CD4-positive, alpha-beta memory T cell (primary cell): ENCODE measurements at places on chromosomes 2 and 18.

DNA sequence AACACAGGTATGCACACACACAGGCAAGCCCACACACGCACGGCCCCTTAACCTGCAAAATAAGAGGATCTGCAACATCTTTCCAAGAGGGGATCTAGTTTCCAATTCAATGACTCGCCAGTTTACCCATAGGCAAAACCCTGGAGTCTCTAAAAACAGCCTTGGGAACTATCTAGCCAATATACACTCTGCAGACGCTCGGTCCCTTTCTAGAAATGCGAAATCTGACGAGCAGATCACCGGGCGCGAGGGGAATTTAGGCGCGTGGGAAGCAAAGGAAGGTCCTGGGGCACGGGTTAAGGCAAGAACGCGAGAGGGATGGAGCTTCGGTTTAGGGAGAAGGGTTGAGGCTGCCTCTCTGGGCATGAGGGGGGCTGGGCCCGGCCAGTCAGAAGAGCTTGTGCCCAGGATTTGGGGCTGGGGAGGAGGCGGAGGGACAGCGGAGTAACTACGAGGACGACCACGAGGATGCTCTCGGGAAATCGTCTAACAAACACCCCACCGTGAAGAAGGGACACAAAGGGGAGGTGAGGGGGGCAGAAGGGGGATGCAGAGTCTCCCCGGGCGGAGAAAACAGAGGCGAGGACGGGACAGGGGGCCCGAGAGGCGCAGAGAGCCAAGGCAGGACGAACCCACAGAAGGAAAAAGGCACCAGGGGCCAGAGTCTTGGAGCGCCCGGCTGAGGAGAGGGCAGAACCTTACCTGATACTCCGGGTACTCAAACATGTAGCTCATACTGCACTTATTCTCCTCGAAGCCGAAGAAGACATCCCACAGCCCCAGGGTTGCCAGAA, 542 bp downstream of the PGAP1 start:
- peak; percentile 15 for DNase-seq

- DNase-seq = peak; percentile 38
Observed at GRCh38 chr2:49973917-49974368, 819.6 kb upstream of the FSHR start.

DNA sequence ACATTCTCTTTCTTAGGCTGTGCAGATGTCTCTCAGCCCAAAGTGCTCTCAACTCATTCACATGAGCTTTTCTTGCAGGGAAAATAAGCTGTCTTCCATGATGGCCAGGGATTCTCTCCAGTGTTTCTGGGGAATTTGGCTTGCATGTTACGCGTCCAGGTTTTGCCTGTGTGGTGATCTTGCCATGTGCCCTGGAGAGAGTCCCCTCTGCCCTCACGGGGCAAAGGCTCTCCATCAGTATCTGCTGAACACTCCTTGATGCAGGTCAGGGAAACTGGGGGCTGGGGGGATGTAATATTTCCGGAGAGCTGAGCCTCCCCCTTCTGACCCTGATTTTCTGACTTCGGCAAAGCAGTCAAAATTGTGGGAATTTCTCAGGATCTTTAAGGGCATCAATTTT, 87.6 kb downstream of the ACKR3 start:
- no peak for DNase-seq

DNA sequence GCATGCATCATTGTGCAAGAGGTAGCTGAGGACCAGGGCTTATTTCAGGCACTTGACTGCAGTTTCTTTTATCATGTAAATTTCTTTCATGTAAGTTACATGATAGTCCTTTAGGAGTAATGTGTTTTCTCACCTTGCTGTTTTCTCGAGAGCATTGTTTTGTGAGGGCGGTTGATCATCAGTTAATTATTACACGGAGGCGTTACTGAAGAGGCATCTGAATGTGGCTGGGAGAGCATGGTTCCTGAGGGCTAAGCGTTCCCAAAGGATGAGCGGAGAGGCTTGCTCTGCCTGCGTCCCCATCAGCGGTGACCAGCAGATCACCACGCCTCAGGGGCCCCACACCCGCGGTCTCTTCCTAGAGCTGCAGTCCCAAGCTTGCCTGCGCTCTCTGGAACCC, 156.1 kb upstream of the NFATC1 start:
- no peak for DNase-seq

GRCh38 chr2:182666674-182667314, 49.3 kb upstream of the DNAJC10 start:
- peak; percentile 18 for DNase-seq

DNA sequence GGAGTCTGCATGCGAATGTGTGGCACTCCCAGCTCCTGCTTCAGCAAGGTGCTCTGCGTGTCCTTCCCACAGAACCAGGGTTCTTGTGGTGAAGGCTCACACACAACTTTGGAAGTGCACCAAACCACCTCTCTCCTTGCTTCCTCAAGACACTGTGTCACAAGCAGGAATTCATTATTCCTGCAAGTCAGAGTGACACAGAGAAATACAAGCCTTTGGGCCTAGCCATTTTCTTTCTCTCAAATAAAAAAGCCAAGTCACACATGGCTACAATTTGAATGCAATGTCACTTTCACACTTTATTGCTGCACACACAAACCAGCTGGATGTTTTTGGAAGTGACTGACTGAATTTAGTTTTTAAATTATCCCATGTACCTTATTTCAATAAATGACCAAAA, 30.1 kb upstream of the THOC1 start:
- DNase-seq = no peak

DNA sequence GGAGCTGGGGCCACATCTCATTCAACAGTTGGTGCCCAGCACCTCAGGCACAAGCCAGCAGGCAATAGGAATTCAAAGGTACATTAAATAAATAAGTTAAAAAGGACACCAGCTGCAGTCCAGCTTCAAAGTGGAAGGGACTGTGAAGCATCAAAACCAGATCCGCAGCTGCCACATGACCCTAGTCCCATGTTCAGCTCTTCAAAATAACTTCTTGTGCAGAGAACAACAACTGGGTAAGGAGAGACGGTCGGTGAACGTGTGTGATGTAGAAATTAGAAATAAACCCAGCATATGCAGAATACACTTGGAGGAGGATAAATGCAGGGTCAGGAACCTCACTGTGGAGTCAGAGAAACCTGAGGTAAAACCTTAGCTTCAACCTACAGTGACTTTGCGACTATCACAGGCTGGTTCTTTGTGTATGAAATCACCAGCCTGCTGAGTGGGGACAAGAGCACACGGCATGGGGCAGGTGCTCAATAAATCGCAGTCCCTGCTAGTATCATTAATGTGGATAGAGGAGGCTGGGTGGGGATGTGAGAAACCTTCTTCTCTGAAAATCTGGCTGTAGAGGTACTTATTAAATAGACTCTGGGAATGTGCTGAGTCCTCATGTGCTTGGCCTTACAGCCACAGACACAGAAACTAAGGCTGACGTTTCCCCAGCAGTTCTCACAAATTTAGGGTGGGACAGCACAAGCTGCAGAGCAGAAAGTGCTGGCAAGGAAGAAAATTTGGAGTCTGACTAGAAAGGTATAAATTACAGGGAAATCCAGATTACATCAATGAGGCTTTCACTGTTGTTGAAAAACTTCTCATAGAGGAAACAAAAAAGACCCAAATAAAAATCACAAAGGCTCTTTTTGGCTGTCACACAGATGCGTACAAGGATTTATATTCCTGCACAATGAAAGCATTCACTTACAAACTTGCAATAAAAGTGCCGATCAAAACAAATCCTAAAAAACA, 20.7 kb downstream of the FBXO15 start:
- no peak for DNase-seq

DNA sequence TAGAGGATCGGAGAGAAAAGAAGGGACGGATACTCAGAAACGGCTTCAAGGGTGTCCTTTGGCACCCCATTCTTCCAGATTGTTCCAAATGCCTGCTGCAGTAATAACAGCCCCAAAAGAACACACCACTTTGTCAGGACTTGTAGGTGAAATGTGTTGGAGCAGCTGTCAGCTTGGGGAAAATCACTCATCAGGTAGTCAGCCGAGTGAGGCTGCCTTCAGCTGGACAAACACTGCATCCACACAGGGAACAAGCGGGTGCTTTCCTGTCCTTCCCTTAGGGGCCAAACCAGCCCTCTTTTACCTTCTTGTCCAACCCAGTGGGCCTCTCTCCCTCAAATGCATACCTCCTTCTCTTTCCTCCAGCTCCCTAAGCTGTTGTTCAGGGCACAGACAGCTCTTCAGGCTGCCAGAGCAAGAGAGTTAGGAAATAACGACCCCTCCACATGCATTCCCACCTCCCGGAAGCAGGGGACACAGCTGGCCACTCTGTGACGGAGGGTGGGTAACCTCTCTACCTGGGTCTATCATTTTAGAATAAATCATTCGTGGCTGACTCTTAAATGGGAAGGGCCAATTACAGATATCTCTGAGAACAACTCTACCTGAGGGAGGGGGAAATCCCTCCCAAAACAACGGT, 48.1 kb downstream of the BCL11A start:
- DNase-seq = no peak

DNA sequence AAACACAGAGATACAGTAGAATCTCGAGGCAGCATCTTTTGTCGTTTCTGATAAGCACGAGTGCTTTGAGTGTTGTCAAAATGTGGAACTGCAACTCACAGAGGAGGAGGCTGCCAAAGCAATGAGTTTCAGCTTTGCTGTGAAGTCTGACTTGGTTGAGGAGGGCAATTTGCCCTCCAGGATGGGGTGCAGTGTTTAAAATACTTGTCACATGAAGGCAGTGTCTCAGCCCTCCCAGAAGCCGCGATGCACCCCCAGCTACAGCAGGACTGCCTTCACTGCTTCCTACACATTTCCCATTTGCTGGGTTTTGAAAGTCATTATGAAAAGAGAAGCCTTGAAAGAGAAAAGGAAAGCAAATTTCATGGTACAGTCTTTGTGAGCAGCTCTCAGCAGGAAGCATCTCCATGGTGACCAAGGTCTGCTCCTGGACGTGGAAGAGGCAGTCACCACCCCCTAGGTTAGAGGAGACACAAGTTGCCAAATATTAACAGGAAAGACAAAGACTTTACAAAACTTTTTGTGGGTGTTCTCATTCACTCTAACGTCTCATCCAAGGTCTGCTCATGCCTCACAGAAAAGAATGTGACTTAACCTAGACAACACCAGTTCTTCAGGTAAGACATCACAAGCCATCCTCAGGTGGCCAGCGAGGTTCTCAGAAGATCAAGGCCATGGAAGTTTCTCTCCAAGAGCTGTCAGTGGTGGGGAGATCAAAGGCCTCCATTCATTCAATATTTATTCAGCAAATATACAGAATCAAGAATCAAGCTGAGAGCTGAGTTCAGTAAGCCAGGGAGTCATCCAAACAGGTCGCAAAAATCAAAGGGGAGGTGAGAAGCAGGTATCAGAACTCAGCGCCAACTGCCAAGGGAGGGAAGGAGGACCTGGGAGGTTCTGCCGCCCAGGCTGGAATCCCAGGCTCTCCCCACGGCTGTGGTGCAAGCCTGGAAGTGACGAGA, 476.0 kb downstream of the EIPR1 start:
- no peak for DNase-seq

GRCh38 chr2:119326938-119327337, 39.7 kb downstream of the C2orf76 start:
- DNase-seq = no peak

DNA sequence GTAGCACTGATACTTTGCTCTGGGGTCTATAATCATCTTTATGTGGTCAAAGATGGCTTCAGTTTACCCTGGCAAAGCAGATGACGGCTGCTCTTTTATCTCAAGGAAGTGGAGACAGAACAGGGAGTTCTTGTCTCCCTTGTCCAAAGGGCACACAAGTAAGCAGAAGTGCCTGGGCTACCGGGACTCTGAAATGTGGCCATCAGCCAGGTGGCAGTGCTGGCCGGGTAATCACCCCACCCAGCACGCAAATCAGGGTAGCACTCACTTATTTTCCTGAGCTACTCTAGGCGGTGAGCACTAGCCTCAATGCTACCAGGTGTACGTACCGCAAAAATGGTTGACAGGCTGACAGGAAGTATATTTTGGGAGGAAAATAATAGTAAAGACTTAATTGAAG, 119.7 kb upstream of the ETAA1 start:
- DNase-seq = no peak

GRCh38 chr18:72555968-72556367, 11.8 kb upstream of the CBLN2 start:
- DNase-seq = no peak

- DNase-seq = no peak
Observed at GRCh38 chr2:46643951-46644350, 164.6 kb downstream of the TMEM247 start.

DNA sequence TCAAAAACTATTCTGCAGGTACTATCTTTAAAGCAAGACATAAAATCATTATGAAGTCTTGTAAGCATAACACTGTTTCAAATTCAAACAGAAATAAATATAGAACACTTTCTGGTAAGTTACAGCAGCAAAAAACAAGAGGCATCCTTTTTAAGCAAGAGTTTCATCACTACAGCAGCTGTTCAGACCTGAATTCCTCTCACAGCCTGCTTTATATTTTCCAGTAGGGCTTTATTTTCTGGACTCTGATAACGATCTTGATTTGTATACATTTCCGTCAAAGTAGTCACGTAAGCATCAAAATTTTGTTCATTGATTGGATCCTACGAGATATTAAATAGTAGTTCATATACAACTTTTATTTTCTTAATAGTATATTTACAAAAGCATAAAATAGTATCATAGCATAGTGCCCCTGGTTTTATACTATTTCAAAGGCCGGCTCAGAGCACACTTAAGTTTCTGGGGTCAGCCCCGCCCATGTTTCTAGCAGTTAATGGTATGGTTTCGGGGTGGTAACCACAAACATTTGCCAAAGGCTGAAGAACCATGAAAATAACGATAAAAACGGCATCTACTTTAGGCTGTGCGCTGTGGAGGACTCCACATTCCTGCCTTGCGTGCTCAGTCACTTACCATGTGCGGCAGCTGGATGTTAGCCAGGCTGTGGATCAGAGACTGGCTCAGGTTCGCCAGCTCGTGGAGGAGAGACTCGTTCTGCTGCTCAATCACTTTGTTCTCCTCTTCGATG, 47.5 kb upstream of the PXDN start:
- no peak for DNase-seq

GRCh38 chr2:18924886-18925285, 335.5 kb upstream of the NT5C1B start:
- no peak for DNase-seq

- DNase-seq = no peak
Observed at GRCh38 chr18:73060666-73061288, 193.0 kb upstream of the NETO1 start.

DNA sequence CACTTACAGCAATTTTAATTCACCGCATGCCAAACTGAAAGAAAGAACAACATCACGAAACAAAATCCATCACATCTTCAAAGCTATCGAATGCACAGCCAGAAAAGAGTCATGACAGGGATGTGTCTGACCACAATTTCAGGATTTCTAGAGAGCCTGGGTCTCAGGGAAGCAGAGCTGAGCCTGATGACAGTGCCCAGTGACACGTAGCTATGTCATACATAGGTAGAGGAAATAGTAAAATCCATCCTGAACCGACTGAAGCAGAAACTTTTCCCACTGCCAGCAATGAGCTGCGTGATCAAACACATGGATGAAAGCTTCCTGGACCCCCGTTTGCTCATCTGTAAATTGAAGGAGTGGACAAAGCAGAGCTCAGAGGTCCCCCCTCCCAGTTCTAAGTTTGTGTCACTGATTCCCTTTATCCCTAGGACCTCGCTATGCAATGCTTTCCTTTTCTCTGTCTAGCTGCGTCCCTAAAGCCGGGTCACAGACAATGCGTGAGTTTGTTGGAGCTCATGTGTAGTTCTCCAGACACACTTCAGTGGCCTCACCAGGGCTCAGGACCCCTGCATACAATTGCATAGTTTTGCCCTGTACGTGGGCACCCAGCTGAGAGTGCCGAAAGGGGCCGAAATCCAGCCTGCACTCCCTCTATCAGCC, 37.6 kb downstream of the CCBE1 start:
- DNase-seq = no peak
